ENCODE measurements at places on chromosomes 1 and 21.
A peak's percentile ranks its signal among the peaks of the same experiment; 100 is the strongest.

DNA sequence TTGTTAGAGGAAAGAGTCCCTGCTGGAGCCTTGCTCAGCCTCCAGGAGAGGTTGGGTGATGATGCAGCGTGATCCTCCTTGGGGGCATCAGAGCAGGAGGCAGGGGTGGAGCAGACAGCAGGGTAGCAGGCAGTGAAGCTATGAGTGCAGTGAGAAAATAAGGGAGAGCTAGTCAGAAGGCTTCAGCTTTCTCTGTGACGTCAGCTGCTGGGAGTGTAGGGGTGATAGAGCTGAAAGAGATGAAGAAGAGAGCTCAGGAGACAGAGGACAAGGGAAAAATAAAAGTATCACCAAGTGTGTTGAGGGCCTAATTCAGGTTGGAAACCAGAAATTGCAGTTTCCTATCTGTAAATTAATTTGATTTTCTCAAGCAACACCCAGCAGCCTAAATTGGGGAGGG, 2.2 kb upstream of the ADAM30 start:
- no peak for DNase-seq

GRCh38 chr1:9596415-9597123, 7.9 kb downstream of the TMEM201 start:
- no peak for DNase-seq

DNA sequence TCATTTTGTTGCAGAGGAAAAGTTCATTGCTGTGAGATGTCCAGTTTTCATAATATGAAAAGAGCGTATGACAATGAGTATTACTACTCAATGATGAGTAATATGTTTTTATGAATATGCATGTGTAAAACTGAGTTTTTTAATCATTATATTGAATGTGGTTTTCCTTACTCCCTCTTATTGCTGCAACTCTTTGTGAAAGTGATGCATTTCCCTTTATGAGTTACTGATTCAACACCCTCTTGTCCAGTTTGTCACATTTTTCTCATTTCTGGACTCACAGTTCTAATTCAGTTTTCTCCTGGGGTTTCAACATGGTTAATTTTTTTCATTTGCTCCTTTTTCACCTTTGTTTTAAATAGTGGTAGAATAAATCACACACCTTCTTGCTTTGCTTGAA, 35.2 kb upstream of the KCNJ15 start:
- no peak for DNase-seq

- DNase-seq = no peak
These were observed 250.9 kb upstream of the SGIP1 start for GRCh38 chr1:66282891-66283621.

DNA sequence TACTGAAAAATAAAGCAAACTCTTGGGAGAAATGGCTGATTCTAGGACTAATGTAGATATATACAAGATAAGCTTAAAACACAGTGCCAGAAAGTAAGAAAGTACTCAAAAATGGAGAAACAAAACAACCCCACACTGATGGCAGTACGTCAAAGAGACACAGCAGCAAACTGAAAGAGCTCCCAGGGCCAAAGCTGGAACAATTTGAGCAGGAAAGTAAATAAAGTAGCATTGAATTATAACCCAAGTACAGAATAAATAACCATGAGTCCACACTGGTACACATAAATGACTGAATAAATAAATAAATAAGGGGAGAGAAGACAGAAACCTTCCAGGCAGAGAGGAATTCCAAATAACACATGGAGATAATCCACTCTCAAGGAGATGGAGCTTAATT, 120.9 kb downstream of the GLUL start:
- DNase-seq = no peak

- DNase-seq = no peak
These were observed 344.6 kb upstream of the AJAP1 start for GRCh38 chr1:4309676-4310320.

- DNase-seq = no peak
These were observed 26.3 kb downstream of the KCNK1 start for GRCh38 chr1:233640179-233640578.

GRCh38 chr1:77556045-77556444, 126.4 kb downstream of the ZZZ3 start:
- DNase-seq = no peak

- DNase-seq = no peak
These were observed 365.8 kb downstream of the VAV3 start for GRCh38 chr1:107599220-107599619.

GRCh38 chr1:94068999-94069918, 51.7 kb downstream of the ABCA4 start:
- no peak for DNase-seq

- DNase-seq = no peak
These were observed 7.6 kb downstream of the C1orf87 start for GRCh38 chr1:60066001-60066400.

DNA sequence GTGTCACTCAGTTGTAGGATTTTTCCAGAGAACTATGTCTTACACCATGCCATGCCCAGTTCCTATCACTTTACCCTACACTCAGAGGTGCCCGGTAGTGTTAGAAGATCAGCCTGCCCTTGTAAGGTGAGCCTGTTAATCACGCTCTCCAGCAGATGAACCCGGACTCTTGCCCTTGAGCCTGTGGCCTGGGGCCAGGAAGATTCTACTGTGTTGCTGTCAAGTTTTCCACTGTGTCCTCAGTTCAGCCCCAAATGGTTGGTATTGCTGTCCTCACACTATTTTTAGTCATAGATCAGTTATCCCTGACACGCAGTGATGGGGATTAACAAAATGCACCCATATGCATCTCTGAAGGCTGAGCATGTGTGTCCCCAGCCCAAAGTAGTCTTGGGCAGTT, 105.0 kb upstream of the SPAG17 start:
- DNase-seq = no peak

DNA sequence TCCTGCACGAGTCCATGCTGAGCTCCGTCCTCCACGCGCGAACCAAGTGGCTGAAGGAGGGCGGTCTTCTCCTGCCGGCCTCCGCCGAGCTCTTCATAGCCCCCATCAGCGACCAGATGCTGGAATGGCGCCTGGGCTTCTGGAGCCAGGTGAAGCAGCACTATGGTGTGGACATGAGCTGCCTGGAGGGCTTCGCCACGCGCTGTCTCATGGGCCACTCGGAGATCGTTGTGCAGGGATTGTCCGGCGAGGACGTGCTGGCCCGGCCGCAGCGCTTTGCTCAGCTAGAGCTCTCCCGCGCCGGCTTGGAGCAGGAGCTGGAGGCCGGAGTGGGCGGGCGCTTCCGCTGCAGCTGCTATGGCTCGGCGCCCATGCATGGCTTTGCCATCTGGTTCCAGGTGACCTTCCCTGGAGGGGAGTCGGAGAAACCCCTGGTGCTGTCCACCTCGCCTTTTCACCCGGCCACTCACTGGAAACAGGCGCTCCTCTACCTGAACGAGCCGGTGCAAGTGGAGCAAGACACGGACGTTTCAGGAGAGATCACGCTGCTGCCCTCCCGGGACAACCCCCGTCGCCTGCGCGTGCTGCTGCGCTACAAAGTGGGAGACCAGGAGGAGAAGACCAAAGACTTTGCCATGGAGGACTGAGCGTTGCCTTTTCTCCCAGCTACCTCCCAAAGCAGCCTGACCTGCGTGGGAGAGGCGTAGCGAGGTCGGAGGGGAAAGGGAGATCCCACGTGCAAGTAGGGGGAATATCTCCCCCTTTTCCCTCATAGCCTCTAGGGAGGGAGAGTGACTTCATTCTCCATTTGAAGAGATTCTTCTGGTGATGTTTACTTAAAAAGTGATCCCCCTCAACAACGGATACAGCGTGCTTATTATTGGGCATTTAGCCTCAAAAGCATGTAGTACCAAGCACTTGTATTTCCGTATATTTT, 991 bp downstream of the PRMT6 start:
- DNase-seq = peak; percentile 27

GRCh38 chr21:41605178-41605933, 97.4 kb upstream of the TMPRSS2 start:
- DNase-seq = no peak

GRCh38 chr1:154405747-154406571, 816 bp downstream of the IL6R start:
- no peak for DNase-seq

GRCh38 chr1:242146652-242147051, 147.8 kb upstream of the MAP1LC3C start:
- DNase-seq = no peak

DNA sequence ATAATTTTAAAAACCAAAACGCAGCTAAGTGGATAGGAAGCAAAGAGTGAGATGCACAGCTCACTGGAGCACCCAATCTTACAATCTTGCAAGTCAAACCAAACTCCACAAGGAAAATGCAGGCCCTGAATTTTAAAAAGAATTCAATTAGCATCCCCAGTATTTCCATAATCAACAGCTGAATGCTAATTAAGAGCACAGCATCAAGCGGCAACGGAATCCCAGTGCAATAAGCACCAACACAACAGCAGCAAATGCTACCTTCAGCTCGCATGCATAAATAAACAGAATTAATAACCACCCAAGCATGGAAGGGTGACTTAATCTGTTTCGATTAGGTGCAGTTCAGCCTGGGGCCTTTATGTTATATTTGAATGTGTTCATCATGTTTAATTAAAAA, 142.9 kb downstream of the SLC45A1 start:
- no peak for DNase-seq

- no peak for DNase-seq
These were observed 24.8 kb downstream of the NOS1AP start for GRCh38 chr1:162094271-162094670.

GRCh38 chr1:202834771-202835547, 24.2 kb downstream of the PCAT6 start:
- DNase-seq = no peak

- no peak for DNase-seq
These were observed 5.8 kb downstream of the DRAXIN start for GRCh38 chr1:11697188-11697892.

DNA sequence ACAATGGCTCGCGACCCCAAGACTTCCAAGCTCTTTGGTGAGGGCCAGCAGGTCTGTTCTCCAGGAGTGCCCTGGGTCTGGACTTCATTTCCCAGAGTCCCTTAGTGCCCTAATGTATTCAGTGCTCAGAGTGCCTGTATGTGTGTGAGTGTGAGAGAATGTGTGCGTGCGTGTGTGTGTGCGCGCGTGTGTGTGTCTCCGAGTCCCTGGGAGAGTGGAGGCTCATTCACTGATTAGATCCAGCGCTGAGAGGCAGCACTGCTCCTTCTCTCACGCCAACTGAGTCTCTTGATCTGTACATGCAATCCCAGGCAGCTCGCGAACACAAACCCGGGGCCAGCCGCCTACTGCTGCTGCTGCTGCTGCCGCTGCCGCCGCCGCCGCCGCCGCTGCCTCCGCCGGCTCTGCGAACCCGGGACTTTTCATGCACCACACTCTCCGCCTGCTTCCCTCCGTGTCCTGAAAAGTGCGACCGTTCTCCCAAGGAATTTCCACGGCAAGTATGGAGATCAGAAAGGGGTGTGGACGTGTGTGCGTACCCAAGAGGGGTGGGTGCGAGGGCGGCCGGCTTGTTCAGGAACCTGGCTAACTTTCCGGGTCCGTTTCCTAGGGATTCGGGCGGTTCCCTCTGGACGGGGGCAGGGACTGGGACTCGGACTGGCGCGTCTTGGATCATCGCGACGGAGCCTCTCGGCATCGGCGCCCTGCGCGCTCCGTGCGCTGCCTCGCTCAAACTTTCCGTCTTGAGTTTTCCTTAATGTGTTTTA, at the start of gene RNF220:
Gene RNF220 (plus strand): TSS at position 225 of the 767 bp plus-strand sequence.
- DNase-seq = no peak

- DNase-seq = no peak
These were observed at the start of gene MOV10 for GRCh38 chr1:112674440-112674985. MOV10 (plus strand) TSS chr1:112674659; CDS start chr1:112674913, 254 bp downstream.

DNA sequence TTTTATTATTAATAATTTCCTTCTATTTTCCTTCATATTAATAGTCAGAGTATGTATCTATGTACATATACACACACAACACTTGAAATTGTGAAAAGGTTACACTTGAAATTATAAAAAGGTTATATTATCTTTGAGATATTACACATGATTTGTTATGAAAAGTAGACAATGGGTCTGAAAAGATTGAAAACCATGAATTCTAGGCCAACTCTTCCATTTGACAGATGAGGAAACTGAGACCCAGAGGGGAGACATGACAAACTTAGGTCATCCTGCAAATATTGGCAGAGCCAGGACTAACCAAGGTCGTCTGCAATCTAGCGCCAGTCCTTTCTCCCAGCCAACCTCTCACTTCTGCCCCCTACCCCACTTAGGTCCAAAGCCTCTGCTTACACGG, 33.2 kb downstream of the TRIM62 start:
- DNase-seq = no peak

DNA sequence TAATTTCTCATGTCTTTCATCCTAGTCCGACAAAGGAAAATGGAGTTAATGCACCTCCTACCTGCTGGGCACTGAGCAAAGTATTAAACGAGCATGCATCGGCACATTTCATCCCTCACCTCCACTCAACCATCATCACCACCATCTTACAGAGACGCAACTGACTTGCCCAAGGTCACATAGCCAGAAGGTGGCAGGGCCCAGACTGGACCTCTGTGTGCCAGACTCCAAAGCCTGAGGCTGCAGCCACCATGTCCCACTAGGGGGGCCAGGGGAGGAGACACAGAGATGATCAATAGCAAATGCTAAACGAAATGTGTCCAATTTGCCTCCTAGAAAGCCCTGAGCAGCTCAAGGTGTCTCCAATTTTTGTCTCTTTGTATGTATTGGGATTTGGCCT, 163.7 kb upstream of the EDN2 start:
- DNase-seq = no peak

DNA sequence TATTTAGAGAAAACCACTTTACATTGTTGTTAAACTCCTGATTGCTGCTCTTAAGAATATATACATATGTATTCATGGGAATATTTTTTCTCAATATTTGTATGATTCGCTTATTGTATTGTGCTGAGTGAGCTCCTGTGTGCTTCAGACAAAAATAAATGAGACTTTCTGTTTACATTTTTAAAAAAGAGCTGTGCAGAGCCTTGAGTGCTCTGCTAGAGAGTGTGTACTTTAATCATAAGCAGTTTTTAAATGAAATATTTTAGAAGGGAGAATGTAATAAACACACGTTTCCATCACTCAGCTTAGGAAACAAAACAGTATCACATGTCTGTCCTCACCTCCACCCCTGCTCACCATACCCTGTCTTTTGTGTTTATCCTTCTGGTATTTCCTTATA, 9.7 kb downstream of the PTPN14 start:
- no peak for DNase-seq

DNA sequence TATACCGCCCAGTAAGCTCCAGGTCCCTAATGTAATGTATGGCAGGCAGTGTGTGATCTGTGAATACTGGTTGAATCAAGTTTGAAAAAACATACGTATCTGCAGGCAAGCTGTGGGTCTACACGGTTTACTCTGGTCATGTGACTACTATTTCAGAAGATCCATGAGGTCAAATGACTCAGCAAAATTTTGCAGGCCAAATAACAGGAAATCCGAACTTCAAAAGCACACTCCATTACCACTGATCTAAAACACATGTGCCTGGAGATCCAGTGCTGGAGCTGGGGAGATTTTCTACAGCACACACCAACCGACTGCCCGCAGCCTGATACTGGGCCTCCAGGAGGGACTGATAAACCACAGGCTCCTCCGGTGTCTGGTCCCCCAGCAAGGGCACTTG, 64.5 kb upstream of the SLC44A3 start:
- no peak for DNase-seq
